ENCODE measurements at places on chromosomes 2 and 18.
A peak's percentile ranks its signal among the peaks of the same experiment; 100 is the strongest.

DNA sequence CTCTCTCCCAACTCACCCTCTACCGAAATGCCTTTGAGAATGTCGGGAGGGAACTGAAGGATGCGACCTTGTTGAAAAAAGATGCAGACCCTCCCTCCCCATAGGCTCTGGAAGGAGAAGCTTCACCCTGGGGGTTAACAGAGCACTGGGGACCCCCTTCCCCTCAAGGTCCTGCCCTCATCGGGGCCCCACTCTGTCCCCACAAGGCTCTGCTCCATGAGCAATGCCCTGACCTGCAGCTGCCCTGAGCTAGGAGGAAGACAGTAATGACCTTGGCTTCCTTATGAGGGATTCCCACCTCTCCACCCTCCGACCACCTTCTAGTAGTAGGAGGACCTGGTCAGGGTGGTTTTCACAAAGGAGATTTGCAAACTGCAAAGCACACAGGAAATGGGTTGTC, 44.4 kb upstream of the HPCAL1 start:
- DNase-seq, result no peak

- no peak for DNase-seq
Measured at GRCh38 chr18:35306588-35307250, 16.7 kb upstream of the ZSCAN30 start.

DNA sequence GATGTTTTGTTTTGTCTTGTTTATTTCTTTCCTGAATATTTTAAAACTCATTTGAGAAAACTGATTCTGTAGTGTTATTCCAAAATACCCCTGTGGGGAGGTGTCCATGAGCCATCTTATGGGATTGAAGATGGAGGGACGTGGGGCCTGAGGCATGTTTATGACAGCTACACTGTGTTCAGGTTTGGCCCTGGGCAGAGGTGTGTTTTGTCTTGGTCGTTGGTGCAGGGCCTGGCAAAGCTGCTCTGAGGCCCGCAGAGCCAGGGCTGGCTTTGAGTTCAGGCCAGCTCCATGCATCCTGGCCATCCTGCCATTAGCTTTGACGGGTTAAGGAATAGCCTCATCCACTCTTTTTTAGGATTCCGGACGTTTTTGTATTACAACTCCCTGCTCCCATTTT, 68.9 kb downstream of the TMEM18 start:
- DNase-seq, result no peak

GRCh38 chr2:222296311-222296741, 2.5 kb downstream of the PAX3 start:
- no peak for DNase-seq

- DNase-seq, result no peak
Measured at GRCh38 chr18:21933931-21934765, 193.6 kb downstream of the MIB1 start.

GRCh38 chr2:120312860-120313694, 32.9 kb upstream of the INHBB start:
- DNase-seq, result peak; percentile 75

- DNase-seq, result no peak
Measured at GRCh38 chr2:201419986-201420385, 31.3 kb downstream of the TRAK2 start.

GRCh38 chr2:230723363-230723762, 10.7 kb downstream of the CAB39 start:
- peak; percentile 69 for DNase-seq

DNA sequence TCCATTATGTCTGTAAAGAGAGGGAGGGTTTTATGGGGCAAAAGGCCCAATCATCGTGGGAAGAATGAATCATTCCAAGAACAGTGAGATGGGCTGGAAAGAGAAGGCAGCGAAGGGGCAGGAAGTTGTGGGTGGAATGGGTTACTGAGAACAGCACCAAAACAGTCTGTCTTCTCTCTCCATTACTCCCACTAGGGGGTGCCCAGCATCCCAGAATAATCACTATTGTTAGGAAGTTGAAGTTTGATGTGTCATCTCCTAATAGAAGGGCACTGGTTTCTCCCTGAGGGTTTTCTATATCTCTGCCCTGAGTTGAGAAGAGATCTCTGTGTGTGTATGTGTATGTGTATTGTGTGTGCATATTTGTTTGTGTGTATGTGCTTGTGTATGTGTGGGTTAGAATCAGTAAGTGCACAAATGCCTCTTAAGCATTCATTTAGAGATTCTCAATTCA, 76.6 kb upstream of the MAP4K3 start:
- peak; percentile 59 for DNase-seq

- no peak for DNase-seq
Measured at GRCh38 chr2:230795856-230796255, 68.9 kb upstream of the ITM2C start.

DNA sequence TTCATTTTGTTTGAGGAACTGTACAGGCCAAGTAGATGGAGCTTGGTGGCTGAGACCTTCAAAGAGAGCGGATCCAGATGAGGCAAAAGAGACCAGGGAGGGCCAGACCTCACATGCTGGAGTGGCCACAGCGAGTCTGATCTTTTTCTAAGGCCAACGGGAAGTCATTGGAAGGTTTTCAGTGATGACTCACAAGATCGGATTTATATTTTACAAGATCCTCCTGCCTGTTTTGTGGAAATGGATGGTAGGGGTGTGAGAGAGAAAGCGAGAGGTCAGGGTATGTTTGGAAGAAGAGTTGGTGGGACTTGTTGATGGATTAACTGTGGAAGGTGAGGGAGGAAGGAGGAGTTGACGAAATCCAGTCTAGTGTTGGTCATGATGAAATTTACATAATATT, 44.6 kb upstream of the TUBA3D start:
- no peak for DNase-seq

GRCh38 chr2:857937-858336, 92.7 kb upstream of the SNTG2 start:
- no peak for DNase-seq

GRCh38 chr2:137333386-137334165, 568.2 kb downstream of the THSD7B start:
- no peak for DNase-seq

DNA sequence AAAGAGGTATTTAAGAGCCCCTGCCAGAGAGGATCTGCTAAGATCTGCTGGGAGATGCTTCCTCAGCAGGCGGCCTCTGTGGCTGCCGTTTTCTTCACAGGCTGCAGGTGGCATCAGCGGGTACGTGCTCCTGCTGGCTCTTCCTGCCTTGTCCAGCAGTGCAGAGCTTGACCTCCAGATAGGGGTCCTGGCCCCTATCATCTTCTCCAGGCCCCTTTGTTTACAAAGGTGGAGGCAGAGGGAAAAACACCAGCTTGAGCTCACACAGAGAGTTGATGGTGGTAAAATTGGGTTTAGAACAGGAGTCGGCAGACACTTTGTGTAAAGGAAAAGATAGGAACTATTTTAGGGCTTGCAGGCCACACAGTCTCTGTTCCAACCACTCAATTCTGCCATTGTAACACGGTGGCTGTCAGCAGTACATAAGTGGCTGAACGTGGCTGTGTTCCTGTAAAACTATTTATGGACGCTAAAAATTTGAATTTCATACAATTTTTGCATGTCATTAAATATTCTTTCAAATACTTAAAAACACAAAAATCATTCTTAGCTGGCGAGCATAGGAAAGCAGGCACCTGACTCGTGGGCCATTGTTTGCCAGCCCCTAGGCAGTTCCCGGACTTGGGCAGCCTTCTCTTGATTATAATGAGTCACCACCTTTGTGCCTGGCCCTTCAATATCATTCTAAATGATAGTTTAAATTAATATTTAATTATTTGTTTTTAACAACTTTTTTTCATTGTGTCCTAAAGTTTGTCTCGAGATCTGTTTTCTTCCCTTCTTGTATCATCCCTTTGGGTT, 98.2 kb upstream of the B3GNT7 start:
- peak; percentile 18 for DNase-seq

DNA sequence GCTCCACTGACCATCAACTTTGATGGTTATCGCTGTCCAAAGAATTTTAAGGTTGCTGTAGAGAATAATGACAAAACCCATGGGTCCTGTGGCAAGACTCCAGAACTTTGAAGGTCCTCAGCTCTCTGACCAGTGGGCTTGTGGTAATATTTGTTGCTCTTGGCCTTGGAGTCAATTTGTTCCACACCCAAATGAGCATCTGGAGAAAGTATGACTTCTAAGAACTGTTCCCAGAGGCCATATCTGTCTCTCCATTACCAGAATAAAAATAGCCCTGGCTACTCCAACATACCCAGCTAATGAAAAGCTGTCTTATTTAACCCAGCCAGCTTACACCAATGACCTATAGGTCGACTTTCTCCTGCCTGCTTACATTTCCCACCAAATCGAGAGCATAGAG, 466.4 kb downstream of the MEIS1 start:
- no peak for DNase-seq

- DNase-seq, result no peak
Measured at GRCh38 chr2:110805894-110806452, 73.6 kb downstream of the ACOXL start.

GRCh38 chr2:212520340-212520739, 18.3 kb downstream of the ERBB4 start:
- no peak for DNase-seq

DNA sequence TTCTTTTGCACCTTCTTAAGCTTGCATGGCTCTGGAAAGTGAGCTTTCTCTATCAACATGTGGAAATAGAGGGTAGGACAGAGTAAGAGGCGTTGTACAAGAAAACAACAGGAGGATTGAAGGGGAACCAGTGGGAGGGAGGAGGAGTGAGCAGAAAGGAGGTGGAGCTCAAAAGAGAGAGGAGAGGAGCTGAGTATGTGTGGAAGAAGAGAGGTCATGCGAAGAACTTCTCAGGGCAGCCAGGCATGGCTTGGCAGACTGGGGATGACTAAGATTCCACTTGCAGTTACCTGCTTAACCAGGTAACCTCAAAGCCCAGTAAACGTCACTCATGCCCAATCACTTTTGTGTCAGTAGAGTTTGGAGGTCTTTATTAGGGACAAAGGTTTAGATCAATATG, 105.1 kb downstream of the BCL2L11 start:
- DNase-seq, result no peak

DNA sequence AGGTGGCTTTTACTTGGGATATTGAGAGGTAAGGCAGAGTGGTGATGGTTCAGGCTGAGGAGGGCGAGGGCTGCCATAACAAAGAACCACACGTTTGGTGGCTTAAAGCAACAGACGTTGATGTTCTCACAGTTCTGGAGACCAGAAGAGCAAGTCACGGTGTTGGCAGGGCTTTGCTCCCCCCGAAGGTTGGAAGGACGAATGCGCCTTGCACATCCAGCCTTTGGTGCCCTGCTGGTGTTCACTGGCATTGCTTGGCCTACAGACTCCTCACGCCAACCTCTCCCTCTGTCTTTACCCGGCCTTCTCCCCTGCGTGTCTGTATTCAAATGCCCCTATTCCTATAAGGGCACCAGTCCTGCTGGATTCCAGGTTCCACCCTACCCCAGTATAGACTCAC, 125.4 kb downstream of the TPO start:
- peak; percentile 71 for DNase-seq

DNA sequence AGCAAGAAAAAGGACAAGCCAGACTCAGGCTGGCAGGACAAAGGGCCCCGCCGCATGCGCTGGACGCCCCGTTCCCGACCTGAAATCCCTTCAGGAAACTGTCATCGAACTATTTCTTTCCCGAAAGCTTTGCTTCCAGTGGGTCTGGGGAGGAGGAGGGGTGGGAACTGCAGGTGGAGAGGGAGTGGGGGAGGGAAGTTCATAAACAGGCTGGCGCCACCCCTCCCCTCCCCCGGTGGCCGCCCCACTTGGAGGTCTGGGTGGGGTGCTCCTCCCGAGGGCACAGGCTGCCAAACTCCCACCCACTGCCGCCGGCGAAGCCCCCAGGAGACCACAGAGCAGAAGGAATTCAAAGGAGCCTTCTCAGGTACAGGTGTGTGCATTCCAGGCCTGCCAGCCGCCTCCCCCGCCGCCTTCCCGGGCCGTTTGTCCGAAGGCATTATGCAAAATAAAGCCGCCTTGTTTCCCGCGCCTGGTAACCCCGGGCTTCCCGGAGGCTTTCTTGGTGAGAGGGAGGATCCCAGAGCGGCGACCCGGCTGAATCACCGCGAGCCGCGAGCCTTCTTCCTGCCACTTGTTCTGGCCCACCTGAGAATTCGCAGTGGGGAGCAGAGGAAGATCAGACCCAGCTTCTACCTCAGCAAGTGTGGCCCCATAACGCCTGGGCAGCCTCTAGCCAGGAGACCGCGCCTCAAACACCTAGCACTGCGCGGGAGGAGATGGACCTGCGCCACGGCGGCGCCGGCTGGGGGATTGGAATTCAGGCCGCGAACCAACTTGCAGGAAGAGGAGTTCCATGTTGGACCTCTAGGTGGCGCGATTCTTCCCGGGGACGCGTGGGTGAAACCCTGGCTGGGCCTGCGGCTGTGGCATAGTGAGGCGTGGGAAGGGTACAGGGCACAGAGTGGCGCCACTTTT, 101.9 kb downstream of the FOXI3 start:
- DNase-seq, result peak; percentile 8

DNA sequence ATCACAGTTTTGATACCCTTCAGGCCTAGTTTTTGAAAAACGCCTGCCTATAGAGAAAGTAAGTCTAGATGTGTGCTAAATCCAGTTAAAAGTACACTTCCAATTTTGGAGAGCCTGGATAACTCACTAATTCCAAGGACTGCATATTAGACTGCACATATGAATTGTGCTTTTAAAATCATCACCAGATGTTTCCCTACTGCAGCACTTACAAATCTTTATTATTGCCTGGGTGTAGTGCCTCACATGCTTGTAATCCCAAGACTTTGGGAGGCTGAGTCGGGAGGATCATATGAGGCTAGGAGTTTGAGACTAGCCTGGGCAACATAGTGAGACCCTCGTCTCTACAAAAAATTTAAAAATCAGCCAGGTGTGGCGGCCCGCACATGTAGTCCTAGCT, 35.9 kb upstream of the HTR2B start:
- no peak for DNase-seq

DNA sequence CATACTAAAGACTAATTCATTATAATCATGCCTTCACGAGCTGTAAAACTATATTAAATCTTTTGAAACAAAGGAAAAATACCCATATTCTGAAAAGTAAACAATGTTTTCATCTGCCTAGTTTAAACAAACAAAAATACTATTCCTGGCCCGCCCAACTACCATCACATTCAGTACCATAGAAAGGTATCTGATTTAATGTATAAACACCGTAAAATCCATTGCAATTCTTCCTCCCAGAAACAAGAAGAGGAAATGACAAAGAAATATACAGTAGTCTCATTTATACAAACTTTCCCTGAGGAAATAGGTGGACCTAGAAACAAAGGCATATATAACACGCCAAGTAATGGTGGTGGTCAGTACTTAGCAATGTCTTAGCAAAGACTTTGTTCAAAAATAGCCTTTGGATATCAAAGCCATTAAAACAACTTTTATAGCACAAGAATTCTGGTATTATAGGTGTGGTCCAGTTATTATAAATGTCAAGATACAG, 71.2 kb downstream of the COBLL1 start:
- DNase-seq, result no peak

All from DND-41 (cell line).